Activated T-cell treated with anti-CD3 and anti-CD28 coated beads, Interleukin-2, amount 50 U/mL, for 72 hours (primary cell): ENCODE measurements at places on chromosomes 12 and 14.
A peak's percentile ranks its signal among the peaks of the same experiment; 100 is the strongest.

DNA sequence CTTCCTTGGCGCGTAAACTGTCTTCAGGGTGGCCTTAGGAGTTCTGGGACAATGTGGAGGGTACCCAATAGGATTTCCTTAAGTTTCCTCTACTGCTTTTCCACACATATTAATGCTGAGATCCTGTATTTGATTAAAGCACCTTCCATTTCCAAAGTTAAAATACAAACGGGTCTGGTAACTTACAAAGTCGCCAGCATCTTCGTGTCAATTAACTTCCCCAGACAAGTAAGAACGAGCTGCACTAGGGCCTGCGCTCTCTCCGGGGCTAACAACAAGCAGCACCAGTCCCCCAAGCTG is 130.9 kb downstream of the NDUFA12 start:
- DNase-seq, result no peak

DNA sequence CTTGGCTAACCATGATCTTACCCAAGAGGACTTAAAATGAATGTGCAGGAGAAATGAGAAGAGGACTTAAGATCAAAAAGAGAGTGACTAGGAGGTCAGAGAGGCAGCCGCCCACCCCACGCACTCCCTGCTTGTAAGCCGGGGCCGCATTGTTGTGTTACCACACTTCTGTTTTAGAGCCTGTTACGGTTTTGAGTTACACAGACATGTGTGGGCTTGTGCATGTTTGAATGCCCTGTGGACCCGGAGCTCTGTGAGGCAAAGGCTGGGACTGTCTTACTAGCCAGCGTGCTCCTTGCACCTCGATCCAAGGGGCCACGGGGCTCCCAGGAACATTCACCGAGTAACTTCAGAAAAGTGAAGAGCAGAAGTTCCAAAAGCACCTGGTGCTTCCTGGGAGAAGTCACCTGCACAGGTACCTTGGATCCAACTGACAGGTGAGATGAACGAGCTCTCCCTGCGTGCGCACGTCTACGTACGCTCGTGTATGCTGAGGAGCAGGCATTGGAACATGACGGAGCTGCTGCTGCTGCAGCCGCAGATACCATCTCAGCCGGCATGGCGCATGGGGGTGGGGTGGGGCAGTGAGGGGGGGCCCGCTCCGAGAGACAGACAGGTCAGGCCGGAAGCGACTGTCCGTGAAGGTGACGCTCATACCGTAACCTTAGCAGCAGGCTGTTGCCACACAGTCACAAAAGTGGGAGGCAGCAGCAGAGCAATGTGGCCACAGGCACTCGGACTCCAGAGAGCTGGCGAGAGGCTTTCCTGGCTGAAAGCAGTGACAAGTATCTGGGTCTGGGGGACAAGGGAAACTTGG is 23.7 kb downstream of the SFSWAP start:
- no peak for DNase-seq

GRCh38 chr12:114406316-114406983 is 506 bp upstream of the TBX5 start:
- DNase-seq, result no peak

- DNase-seq, result no peak
These were observed 52.4 kb downstream of the PAPLN start for GRCh38 chr14:73289729-73290128.

DNA sequence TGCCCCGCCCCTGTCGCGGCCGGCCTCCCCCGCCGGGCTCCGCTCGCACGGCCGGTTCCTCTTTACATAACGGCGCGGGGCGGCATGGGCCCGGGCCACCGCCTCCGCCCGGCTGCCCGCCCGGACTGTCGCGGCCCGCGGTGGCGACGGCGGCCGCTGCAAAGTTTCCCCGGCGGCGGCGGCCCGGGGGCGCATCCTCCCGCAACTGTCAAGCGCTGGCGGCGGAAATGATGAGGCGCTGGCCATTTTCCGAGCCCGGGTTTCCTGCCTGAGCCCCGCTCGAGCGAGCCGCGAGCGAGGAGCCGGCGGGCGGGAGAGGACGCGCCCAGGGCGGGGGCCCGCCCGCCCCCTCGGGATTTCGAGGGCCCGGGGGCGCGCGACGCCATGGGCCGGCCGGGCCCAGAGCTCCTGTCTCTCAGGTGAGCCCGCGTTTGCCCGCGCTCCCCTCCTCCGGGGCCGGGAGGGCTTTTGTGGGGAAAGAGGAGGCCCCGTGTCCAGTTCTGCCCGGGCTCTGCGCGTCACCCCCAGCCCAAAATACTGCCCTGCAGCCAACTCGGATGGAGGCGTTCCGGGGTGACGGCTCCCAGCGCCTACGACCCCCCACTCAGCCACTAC is at the start of gene SH2B3:
Gene SH2B3, plus strand, starts transcription at position 65 of the 615 bp plus-strand sequence. CDS start 12,223 bp downstream, outside the sequence.
- DNase-seq, result peak; percentile 88

GRCh38 chr14:24338843-24339242 is 948 bp downstream of the RIPK3 start:
- DNase-seq, result no peak

- no peak for DNase-seq
These were observed 1011.8 kb downstream of the TMEM121 start for GRCh38 chr14:106538201-106538600.

DNA sequence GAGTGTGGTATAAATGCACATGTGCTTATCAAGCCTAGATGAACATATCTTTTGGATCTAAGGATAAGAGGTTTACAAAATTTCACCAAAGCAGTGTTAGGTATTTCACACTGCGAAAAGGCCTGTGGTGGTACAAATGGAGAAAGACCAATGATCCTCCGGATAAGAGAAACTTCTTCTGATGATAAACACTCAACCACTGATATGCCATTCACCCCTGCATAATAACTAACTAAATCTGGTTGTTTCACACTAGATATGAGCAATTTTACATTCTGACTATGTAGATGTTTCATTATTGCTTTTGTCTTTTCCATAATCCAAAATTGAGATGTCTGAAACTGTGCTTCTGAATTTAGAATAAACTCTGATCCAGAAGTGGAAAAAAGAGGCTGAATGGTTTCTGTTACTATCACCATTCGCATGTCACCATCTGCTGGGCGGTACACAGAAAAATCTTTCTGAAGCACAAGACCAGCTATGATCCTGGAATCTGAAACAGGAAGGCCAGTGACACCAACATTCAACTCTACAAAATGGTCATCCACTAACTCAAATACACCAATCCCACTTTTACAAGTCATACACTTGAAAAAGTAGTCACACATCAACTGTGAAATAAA is 1.3 kb downstream of the BBS10 start:
- peak; percentile 27 for DNase-seq

DNA sequence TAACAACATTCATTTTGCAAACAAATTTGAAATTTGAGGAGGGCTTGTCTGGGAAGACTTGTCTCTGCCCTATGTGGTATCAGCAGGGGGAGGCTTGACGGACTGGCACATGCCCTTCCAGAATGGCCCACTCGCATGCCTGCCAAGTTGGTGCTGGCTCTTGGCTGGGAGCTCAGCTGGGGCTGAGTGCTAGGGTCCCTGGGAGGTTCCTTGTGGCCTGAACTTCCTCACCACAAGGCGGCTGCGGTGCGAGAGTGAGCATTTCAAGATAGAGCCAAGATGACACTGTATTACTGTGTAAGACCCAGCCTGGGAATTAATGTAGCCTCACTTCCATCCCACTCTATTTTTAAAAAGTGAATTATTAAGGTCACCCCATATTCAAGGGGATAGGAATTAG is 271.6 kb upstream of the PLEKHG7 start:
- DNase-seq, result peak; percentile 7

- no peak for DNase-seq
These were observed 15.3 kb downstream of the PPP1R13B start for GRCh38 chr14:103832046-103832445.

DNA sequence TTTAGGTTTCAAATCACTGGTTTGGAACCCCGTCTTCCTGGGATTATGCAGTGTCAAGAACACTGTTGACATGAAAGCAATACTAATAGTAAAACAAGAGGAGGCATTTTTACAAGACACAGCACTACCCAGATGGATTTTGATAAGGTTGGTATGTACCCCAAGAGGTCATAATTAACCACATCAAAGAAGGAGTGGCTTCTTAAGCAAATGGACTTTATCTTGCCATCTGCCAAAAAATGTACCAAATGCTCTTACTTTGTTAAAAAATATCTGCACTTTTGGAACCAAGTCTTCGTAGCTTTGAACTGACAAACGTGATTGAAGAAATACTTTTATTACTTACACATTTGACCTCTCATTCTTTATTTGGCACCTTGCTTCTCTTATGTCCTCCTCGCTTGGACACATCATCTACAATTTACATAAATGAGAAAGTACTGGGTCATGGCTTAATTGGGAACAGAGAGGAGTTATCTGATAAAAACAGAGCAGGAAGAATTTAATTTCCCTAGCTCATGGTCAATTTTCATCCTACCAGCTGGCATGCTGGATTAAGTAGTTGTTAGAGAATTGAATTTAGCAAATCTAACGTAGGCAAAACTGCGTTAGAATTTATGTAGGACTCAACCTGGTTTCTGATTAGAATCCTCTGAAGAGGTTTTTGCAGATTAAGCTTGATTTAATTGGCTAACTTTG is 54.5 kb upstream of the PRICKLE1 start:
- DNase-seq, result no peak

DNA sequence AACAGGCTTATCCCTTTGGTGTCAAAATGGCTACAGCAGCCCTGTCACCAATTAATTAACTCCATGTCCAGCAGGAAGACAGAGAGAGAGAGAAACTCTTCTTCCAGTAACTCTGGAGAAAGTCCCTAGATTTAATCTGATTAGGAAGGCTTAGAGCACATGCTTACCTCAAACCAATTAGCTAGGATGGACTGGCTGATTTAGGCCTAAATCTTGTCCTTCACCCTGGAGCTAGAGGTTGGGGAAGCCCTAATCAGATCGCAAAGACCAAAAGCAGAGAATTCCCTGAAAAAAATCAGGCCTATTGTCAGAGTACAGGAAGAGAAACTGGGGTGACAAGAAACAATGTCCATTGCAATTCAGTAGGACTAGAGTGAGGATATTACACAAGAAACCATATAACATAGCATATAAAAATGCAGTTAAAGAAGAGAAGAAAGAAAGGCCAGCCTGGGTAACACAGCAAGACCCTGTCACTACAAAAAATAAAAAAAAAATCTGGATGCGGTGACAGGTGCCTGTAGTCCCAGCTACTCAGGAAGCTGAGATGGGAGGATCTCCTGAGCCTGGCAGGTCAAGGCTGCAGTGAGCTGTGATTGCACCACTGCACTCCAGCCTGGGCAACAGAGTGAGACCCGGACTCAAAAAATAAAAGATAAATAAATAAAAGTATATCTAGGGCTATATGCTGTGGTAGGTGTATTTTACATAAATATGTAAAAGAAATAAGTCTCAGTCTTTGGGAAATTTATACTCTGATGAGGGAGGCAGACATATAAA is 34.9 kb upstream of the TUBA1A start:
- no peak for DNase-seq

DNA sequence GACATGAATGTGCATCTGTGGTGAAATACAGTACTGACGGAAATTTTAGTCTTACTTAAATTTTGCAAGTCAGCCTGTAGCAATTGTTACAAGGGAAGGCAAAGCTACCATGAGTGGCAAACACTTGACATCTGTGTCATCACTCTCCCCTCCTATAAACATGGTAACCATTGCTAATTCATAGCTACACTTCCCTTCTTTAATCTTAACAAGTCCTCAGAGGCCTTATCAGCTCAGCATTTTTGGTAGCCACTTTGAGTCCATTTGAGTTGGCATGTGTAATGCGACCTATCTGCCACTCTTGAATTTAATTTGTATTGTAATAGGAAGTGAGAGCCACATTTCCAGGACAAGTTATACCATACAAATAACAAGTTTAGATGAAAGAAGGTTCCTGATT is 218.1 kb downstream of the RMST start:
- DNase-seq, result no peak

GRCh38 chr14:89025561-89026236 is 201.2 kb downstream of the TTC8 start:
- no peak for DNase-seq

DNA sequence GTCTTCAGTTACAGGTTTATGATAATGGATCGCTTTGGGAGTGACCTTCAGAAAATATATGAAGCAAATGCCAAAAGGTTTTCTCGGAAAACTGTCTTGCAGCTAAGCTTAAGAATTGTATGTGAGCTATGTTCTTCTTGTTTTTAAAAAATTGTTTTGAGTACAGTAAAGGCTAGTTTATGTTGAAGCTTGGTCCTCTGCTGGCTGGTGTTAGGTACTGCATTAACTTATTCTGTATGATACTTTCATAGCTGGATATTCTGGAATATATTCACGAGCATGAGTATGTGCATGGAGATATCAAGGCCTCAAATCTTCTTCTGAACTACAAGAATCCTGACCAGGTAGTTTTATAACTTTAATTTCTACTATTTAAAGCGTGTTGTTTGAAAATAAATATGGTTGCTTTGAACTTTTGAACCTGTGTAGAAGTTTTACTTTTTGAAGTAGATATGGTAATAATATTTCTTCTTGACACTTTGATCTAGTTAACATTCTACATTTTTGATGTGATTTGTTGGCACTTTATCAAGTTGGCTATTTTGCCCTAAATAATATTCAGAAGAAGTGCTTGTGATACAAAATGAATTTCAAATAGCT is 55.7 kb downstream of the VRK1 start:
- DNase-seq, result peak; percentile 4

DNA sequence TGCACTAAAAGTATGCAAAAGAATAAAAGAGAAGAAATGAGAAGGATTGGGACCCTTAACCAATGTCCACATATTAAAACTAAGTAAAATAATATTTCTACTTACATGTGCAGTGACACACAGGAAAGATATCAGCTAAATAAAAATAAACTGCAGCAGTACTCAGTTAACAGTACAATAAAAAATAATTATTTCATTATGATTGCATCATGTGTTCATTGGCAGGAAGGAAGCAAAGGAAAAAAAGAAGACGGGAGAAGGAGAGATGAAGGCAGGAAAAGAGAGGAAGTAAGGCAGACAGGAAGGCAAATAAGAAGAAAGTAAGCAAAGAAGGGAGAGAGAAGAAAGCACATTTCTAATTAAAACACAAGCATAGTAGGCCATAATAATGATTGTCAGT is 33.0 kb downstream of the RASSF9 start:
- DNase-seq, result no peak

- DNase-seq, result no peak
These were observed 125.7 kb upstream of the CCDC196 start for GRCh38 chr14:66360366-66360926.

- no peak for DNase-seq
These were observed 300.1 kb downstream of the C12orf50 start for GRCh38 chr12:87728931-87729593.

DNA sequence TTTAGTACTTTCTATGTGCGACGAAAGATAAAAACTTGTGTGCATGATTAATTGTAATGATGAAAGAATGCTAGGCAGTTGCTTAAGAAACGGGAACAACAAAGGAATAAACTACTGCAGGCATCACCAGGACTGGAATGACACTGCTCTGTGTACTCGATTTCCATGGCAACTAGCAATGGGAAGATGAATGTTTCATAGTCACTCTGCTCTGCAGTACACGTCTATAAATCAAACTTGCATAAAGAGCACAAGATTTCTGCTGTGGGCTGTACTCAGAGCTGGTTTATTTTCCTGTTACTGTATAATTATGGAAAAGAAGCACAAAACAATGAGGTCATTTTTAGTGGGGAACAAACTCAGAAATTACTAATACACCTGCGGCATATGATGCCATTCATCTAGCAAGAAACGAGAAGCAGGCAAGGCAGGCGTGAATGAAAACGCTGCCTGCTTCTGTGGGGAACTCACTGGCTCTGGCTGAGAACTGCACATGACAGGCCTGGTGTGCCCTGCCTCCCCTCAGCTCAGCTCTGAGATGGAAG is 41.8 kb downstream of the EFCAB11 start:
- no peak for DNase-seq
